H54 (cell line): ENCODE measurements at places on chromosomes 7 and 10.

DNA sequence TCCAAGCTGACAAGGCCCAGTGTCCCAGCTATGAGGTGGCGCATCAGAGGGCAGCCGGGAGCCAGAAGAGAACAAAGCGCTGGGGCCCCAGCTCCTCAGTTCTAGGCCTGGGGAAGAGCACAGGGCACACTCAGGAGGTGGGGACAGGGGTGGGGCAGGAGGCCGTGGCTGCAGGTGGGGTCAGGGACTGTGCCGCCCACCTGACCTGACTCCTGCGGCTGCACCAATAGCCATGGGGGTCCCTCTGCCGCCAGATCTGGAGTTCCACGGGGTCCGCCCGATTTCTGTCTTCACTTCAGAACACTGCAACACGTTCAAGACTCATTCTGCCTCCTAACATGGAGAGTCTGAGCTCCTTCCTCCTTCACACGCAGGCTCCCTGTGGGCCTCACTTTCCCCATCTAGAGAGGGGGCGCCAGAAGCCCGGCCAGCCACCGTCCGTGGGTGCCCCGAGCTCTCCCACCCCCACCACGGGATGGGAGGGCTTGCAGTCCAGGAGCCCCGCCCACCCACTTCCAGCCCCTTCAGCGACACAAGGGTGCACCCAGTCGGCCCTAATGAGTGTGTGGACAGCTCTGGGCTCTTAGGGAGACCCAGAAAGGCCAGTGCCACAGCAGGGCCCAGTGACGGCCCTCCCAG is 278.3 kb downstream of the MAD1L1 start:
- no peak for DNase-seq

GRCh38 chr10:106395041-106395749 is 769.3 kb downstream of the SORCS1 start:
- no peak for DNase-seq

DNA sequence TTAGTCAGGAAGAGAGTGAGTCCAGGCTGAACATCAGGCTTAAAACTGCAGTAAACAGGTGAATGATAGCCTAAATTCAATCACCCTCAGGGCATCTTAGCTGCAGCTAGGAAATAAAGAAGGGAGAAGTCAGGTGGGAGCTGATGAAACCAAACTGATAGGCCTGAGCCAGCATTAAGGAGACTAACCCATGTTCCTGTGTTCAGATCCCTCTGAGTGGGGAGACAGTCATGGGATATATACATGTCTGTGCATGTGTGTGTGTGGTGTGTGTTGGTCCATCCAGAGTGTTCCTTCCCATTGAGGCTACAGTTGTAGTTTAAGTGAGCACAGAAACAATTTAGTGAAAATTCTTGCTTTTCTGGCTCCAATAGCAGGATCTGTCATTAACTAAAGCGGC is 480.9 kb downstream of the PHTF2 start:
- no peak for DNase-seq

- no peak for DNase-seq
Observed at GRCh38 chr7:50138101-50138500, 45.1 kb upstream of the ZPBP start.

GRCh38 chr7:80498481-80499349 is 13.1 kb downstream of the GNAT3 start:
- no peak for DNase-seq

DNA sequence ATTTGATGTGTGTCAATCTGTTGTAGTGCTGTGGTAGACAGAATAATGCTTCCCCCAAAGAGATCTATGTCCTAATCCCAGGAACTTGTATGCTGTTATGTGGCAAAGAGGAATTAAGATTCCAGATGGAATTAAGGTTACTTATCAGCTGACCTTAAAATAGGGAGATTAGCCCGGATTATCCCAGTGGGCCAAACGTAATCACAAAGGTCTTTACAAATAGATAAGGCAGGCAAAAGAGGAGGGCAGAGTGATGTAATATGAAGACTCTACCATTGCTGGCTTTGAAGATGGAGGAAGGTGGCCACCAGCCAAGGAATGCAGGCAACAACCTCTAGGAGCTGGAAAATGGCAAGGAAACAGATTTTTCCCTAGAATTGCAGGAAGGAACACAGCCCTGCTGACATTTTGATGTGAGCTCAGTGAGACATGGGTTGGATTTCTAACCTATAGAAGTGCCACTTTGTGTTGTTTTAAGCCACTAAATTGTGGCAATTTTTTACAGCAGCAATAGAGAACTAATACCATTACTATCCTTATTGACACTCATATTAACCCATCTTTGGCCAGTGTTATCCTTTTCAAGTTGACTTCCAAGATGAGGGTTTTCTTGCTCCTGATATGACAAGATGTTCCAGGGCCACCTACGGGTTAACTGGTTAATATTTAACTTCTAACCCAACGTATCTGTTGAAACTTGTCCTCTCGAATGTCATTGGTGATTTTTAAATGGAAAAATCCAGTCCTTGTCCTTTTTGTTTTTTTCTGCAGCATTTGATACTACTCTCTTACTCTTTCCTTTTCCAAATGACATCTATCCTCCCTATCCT is 29.3 kb downstream of the CYCS start:
- DNase-seq, result no peak

DNA sequence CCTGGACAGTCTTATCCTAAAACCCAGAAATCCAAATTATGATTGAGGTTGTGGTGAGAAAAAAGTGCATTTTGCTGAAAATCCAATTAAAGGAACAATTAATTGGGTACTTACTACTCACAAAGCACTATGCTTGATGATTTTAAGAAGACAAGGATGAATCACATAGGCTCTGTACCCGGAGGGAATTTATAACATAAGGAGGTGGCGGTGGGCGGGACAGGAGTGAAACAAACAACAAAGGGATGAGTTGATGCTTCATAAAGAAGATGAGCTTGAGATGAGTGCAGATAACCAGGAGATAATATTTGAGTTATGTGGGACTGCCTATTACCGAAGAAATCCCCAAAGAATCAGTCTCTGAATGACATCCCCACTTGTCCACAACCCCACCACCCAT is 171.1 kb upstream of the FZD8 start:
- DNase-seq, result no peak

DNA sequence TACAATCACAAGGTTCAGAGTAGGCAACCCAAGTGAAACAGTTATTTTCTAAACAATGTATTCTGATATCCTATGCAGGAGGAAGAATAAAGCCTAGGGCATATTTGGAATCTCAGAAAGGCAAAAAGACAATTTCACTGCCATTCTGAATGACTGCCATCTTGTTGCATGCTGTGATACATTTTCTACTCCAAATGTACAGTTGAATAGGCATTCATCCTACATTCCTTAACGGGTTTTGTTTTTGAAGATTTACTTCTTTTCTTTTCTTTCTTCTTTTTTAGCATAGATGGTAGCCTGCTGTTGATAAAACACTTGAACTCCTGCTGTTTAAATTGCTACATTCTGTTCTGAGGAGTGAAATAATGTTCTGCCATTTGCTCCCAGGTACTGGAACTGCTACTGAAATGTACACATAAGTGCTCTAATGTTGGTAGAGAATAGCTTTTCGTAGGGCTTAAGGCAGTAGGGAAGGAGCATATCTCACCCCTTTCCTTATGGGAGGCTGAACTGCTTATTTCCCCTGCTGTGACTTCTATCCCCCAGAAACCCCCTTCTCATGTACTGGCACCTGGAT is 506.8 kb downstream of the DNAJB9 start:
- DNase-seq, result no peak

GRCh38 chr7:136717910-136718557 is 150.4 kb upstream of the CHRM2 start:
- no peak for DNase-seq
